ENCODE measurements at places on chromosomes 2 and 18.

DNA sequence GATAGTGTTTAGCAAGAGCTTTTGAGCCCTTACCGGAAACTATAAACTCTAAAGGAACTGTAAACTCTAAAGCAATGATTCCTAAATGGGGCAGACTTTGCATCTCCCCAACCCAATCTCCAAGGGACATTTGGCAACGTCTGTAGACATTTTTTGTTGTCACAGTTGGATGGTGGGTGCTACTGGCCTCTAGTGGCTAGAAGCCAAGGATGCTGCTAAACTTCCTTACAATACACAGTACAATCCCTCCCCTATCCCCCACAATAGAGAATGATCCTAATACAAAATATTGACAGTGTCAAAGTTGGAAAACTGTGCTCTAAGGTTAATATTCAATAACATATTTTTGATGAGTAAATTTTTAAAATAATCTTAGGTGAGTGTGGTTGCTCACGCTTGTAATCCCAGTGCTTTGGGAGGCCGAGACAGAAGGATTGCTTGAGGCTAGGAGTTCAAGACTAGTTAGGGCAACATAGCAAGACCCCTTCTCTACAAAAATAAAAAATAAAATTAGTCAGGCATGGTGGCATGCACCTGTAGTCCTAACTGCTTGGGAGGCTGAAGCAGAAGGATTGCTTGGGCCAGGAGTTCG is 66.7 kb downstream of the PTPN4 start:
- DNase-seq: no peak

GRCh38 chr2:144131042-144131441 is 388.9 kb downstream of the ZEB2 start:
- no peak for DNase-seq

- no peak for DNase-seq
Observed at GRCh38 chr2:62465039-62465740, 40.8 kb downstream of the TMEM17 start.

- DNase-seq: no peak
Observed at GRCh38 chr2:191262436-191262835, 17.2 kb downstream of the MYO1B start.

DNA sequence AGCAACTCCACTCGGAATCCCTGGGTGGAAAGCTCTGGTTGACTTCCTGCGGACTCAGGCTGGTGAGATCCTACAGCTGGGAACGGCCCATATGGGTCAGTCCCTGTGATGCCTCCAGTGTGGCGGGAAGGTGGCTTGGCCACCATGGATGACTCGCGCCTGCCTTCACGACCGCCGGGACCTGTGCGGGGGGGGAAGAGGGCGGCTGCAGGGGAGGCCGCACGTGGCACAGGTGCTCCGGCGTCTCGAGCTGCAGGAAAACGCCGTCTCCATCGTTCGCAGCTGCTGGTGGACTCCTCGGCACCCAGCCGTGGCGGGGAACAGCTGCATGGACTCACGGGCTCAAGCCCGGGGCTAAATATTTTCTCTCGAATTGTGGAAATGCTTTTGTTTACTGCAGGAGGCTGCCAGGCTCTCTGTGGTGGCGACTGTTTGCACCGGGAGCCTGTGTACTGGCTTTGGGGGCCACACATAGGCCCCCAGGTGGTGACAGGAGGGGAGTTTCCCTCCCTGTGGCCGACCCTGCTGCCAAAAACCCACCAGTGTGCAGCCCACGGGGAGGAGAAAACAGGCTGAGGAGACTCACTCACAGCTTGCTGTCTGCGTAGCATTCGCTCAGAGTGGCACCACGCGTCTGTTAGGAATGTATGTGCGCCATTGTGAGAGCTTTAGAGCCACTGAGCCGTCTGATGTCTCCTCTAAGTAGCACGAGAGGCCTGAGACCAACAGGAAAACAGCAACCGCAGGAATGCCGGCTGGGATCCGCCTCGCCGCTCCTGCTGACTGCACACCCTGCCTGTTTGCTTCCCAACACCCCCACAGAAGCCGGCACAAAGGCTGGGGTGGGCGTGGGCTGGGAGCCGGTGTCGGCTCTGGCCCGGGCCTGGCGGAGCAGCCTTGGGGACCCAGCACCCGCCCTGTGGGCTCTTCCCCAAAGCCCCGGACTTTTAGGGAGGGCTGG is 89.2 kb downstream of the NFATC1 start:
- no peak for DNase-seq

DNA sequence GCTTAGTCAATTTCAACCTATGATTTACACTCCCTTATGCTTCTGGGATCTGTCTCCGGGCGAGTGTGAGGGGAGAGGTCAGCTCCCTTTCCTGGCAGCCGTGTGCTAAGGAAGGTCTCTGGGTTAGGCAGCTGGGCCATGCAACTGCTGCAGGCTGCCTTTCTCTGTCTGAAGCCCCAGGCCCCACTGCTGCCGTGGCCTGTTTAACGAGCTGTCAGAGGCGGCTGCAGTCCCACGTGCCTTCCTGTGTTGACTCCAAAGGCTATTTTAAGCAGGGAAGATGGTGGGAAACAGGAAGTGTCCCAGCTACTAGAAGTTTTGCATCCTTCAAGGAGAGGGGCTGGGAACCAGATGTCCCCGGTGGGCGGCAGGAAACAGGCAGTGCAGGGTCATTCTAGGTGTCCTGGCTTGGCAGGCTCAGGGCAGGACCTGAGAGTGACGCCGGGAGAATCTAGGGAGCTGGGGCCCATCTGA is 186.4 kb downstream of the TNS1 start:
- DNase-seq: no peak

- no peak for DNase-seq
Observed at GRCh38 chr18:12374401-12374800, 2.6 kb downstream of the AFG3L2 start.

Measured in SW 1271 (cell line).